ENCODE measurements at places on chromosomes 16 and 17.

- DNase-seq, result no peak
Measured at GRCh38 chr16:11088074-11088730, 143.8 kb downstream of the CLEC16A start.

DNA sequence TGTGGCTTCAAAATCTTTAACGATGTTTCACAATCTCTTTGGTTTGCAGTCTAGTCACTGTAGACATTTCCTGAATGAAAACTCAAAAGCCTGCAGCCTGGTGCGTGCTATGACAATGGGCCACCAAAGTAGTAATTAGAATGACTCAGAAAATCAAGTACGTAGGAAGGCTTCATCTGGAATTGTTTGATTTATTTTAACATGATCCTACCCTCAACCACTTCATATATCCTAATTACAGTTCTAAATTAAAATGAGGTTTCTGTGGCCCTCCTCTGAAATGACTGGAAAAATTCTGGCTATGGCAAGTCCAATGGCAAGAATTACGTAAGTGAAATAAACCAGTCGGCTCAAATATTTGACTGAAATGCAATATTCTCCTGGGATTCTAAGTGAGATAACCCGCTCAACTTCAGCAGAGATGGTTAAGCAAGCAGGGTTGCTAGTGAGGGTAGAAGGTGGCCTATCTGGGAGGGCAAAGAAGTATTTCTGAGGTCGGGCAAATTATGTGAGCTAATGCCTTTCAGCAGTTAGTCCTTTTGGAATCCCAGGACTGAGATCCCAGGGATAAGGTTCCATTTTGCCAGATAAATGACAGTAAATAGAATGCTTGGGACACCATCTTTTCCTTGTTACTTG is 145.6 kb upstream of the MYOCD start:
- DNase-seq, result no peak

- DNase-seq, result no peak
Measured at GRCh38 chr17:77366206-77366557, 225.4 kb downstream of the SEC14L1 start.

DNA sequence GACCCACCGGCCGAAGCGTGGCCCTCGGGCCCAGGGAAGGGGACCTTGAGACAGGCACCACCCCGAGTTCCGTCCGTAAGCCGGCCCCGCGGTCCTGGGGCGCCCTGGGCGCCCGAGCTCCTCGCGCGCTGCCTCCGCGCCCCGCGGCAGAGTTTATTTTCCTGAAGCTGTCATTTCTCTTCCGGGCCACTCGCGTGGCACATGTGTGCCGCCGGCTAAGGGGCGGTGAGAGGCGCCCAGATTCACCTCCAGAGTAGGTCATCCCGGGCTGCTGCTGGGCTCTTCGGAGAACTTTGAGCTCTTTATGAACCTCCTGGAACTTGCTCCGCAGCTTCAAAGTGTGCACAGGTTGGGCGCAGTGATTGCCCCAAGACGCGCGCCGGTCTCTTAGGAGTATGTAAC is 489 bp downstream of the ZC3H18 start:
- peak; percentile 38 for DNase-seq

DNA sequence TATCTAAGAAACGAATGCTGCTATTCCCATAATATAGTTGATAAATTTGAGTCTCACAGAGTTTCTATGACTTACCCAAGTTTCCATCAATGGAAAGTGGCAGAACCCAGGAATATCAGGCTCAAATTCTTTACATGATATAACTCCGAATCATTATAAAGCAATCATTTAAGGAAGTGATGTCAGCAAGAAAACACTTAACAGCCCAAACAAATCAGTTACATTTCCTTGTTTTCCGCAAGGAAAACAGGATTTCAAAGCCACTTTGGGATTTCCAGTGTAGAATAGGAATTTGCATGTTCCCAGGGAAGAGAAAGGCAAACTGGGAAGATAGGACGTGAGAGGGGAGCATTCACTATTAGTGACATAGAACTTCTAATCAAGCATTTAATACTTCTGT is 311.4 kb upstream of the GOT2 start:
- DNase-seq, result no peak

Data from OCI-M1 (cell line).